ENCODE measurements at places on chromosomes 13 and 19. TPM values are rescaled to one million over a fixed set of nuclear protein-coding genes. Genes with fewer than 3 reads are reported as not detected.

Gene ZNF221
- 4.5 TPM for total RNA-seq

Gene SLITRK5
- total RNA-seq, result 0.66 TPM

Gene TEKTIP1
- not detected for total RNA-seq

Gene ZNF534
- total RNA-seq, result not detected

Gene RFPL4A
- not detected for total RNA-seq

Gene C19orf85
- total RNA-seq, result not detected

Gene ZNF556
- total RNA-seq, result not detected

Gene RXFP2
- total RNA-seq, result 0.48 TPM

Gene AP1M2
- total RNA-seq, result not detected

Gene LHB
- not detected for total RNA-seq

Gene NKPD1
- 1.3 TPM for total RNA-seq

Gene GRK1
- not detected for total RNA-seq

Gene CNN1
- 74.3 TPM for total RNA-seq

Gene LCP1
- 28.2 TPM for total RNA-seq

Gene DNASE2
- 29.8 TPM for total RNA-seq

Gene ACP7
- not detected for total RNA-seq

Gene LILRB1
- 2.6 TPM for total RNA-seq

Gene GFY
- not detected for total RNA-seq

Gene IGSF23
- total RNA-seq, result not detected

All from breast epithelium (tissue), 4 donors.